NCI-H187 treated with DMSO at 0.1 percent for 48 hours (cell line): ENCODE measurements at places on chromosomes 12 and 14.

DNA sequence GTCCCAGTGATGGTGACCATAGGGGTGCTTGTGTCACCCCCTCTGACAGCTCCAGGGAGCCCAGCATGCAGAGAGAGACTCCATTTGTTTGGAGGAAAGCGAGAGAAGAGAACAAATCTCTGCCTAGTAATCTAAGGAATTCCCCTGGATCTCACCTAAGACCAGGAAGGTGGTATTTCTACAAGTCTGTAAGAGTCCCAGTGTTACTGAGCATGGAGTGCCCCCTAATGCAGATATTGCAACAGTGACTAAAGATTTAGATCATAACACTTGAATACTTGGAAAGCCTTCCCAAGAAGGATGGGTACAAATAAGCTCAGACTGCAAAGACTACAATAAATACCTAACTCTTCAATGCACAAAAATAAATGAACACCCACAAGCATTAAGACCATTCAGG lies 360.4 kb upstream of the GARIN6 start:
- no peak for DNase-seq

- DNase-seq = no peak
Observed at GRCh38 chr12:127052511-127053232, 1214.3 kb upstream of the TMEM132C start.

- DNase-seq = no peak
Observed at GRCh38 chr12:70402597-70402996, 36.5 kb downstream of the KCNMB4 start.

- no peak for DNase-seq
Observed at GRCh38 chr12:83538361-83538965, 851.8 kb downstream of the TMTC2 start.

- no peak for DNase-seq
Observed at GRCh38 chr14:87305345-87305744, 687.6 kb downstream of the GALC start.

DNA sequence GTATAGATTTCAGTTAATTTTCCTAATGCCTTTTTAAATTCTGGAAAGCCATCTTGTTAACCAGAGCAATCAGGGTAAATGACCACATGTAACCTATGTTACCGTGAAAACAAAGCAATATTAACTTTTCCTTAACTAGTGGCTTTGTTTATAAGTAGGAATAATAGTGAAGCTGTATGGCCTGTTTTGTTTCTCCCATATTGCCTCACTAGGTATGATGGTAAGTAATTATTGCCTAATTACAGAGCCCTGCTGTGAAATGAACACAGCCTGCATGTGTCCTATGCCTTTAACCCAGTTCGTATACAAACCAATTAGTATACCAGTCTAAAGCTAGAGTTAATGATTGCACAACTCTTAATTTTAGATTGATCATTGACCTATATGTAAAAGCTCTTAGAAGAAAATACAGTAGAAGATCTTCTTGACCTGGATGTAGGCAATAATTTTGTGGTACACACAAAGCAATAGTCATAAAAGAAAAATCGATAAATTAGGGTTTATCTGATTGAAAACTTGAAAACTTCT lies 249.9 kb downstream of the CCDC91 start:
- DNase-seq = no peak

- no peak for DNase-seq
Observed at GRCh38 chr14:76829650-76830421, 3.6 kb downstream of the LRRC74A start.

DNA sequence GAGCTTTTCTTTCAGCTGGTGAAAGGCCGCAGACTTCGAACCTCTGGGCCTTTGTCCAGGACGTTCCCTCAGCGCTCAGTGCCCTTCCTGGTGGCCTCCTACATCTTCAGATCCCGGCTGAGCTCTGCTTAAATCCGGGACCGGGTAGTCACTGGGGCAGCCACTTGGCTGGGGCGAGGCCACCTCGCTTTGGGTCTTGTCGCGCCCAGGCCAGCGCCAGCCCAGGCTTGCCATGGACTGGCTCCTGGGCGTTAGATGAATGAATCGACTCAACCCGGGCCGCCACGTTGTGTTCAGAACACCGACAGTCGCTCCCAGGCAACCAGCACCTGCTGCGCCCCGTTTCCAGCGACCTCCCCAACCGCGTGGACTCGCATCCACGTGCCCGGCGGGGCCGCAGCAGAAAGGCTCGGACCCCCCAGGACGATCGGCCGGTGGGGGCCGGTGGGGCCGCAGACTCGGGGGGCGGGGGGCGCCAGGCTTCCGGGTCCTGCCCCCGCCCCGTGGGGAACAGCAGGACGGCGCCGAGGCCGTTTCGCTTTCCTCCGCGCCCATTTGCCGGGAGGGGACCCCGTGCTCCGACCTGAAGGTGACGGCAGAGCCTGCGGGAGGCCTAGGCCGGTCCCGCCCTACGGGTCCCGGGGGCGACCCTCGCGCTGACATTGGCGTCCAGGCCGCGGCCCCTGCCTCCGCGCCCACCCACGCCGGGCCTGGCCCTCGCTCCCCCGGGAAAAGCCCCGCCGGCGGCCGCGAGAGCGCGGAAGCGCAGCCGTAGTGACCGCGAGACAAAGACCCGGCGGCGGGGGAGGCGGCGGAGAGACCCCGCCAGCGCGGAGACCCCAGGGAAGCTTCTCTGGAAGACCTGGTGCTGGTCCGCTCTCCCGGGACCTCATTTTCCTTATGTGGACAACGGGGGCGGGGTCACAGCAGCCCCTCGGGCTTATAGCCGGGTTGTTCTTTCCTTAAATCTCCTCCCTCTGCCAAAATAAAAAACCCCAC lies 37.3 kb upstream of the RCOR1 start:
- no peak for DNase-seq
